ENCODE measurements at places on chromosomes 6 and 20.

DNA sequence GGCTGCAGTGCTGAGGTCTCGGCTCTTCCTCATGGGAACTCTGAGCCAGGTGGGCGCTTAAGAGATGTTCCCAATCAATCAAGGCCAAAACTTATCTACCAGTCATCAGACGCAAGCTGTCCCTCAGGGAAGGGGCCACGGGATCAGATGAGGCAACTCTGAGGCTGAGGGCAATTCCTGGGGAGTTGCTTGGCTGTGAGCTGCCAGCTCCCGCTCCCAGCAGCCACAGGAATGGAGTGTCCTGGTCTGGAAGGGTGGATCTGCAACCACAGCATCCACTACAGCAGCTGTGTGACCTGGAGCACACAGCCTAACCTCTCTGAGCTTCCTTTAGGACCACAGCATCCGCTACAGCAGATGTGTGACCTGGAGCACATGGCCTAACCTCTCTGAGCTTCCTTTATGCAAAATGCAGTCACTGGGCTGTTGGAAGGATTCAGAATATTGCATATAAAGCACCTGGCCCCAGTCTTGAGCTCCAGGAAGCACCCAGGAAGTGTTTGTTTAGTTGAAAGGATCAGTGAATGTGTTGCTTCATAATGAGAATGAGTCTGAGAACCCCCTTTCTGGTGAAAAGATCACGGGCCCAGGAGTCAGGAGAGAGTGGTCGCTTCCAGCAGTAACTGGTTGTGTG lies 60.9 kb downstream of the TFAP2C start:
- DNase-seq, result no peak

DNA sequence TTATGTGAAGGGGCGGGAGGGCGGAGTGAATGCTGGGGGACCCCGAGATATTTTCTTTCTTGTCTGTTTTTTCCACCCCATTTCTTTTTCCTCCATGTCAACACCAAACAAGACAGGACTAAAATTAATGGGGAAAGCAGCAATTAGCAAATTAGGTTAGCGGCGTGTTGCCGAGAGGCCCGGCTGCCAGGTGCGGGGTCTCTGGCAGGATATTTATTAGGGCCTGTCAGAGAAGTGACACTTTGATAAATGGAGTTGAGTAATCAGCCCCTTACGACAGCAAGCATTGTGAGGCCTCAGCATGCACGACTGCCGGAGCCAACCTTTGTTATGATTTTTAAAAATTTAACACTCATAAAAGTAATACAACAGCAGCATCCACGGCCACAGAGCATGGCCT lies 193.8 kb downstream of the DHX35 start:
- DNase-seq, result no peak

DNA sequence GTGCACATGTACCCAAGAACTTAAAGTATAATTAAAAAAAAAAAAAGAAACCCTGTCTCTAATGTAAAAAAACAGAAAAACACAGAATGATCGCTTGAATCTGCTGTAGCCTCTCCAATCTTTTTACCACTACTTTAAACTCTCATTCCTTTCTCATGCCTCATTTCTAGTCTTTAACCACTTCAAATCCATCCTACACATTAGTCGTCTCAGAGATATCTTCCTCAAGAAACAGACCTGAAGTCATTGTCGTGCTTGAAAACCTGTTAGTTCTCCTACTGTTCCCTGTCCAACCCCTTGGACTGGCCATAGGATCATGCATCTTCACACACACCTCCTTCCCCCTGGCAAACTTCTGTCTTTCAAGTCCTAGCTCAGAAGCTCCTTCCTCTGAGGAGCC lies 112.1 kb upstream of the BCLAF1 start:
- DNase-seq, result no peak

DNA sequence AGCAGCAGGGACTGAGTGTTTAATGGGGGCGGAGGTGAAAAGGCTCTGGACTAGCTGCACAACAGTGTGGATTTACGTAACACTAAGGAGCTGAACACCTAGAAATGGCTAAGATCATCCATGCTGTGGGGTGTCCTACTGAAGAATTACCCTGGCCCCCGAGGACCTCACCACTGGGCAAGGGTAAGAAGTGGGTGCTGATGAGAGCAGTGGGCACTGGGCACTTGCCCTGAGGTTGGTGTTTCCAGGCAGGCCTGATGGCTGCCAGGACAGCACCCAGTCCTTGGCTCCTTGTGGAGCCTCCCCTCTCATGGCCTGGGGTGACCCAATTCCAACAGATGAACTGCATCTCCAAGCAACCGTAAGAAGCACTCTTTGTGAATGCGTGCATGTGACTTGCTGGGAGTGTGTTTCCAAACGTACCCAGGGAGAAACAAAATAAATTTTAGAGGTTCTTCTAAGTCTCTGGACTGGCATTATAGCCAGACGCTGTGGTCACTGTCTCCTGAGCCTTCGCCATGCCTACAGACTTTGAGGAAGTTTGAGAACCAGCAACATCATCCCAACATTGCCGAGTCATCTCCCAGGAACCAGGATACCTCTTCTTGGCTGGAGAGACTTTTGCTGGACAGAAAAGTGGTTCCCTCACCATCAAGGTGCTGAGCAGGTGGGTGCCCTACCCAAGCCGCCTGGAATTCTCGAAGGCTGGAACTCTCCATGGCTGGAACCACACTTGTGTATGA lies 245.9 kb downstream of the ERMARD start:
- DNase-seq, result no peak

GRCh38 chr6:26088344-26088743 lies 1.1 kb downstream of the HFE start:
- DNase-seq, result no peak

DNA sequence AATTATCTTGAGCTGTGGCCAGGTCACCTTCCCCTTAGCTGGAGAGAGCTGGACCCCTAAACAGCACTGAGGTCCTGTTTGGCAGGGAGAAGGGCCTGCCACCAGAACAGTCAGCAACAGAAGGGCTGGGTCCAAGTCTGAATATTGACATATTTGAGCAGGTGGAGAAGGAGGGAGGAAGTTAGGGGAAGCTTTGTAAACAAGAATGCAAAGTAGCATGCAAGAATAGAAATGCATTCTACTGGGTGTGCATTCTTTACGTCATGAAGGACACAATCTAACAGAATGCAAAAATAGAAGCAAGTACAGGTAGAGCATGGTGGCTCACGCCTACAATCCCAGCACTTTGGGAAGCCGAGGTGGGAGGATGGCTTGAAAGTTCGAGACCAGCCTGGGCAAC lies 100.5 kb downstream of the QRSL1 start:
- no peak for DNase-seq

GRCh38 chr6:111171577-111172400 lies 84.5 kb downstream of the SLC16A10 start:
- DNase-seq, result no peak

DNA sequence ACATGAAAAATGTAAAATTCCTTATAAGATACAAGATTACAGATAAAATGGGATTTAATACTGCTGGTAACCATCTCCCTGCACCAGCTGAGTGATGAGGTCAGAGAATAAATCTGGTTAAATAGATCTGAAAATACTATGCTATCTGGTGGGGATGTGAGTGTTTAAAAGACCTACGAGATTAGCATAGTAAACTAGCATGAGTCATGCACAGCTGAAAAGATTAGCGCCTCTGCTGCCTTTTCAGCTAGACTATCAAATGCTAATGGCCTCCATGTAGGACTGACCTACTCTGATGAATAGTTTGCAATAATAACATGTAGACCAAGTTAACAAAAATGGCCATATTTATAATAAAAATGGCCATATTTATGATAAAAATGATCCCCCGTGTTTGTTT lies 553.3 kb downstream of the C6orf118 start:
- DNase-seq, result no peak

GRCh38 chr6:71033171-71033570 lies 76.3 kb upstream of the B3GAT2 start:
- no peak for DNase-seq

DNA sequence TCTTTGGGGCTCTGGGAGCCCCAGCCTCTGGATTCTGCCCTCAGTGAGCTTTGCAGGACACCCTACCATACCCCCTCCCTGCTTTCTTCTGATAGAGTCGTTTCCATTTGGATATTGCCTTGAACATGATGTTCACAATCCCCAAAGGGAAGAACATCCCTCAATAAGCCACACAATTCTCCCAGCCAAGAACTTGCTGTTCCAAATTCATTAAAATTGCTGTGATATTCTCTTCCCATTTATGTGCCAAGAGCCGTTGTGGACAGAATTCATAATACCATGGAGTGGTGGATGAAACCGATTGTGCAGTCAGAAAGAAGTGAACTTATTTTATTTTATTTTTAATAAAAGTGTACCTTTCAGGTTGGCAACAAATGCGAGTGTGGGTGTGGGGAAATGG lies 95.8 kb downstream of the DHX35 start:
- DNase-seq, result no peak

GRCh38 chr6:145727817-145728388 lies 7.4 kb downstream of the EPM2A start:
- no peak for DNase-seq

- no peak for DNase-seq
Observed at GRCh38 chr6:84582997-84583396, 181.4 kb downstream of the TBX18 start.

GRCh38 chr6:14728396-14729024 lies 517.4 kb upstream of the JARID2 start:
- DNase-seq, result no peak

All from left renal pelvis (tissue), 4 donors.